Forelimb muscle (tissue), 1 donor: ENCODE measurements at places on chromosomes 3 and 15. TPM values are rescaled to one million over a fixed set of nuclear protein-coding genes. Genes with fewer than 3 reads are reported as not detected.

- no peak for DNase-seq
These were observed 387.9 kb downstream of the RBMS3 start for GRCh38 chr3:29668728-29669127.

GRCh38 chr3:136207489-136208115 is 11.5 kb upstream of the MSL2 start:
- no peak for DNase-seq

GRCh38 chr15:68232937-68233336 is 3.4 kb upstream of the CLN6 start:
- no peak for DNase-seq

DNA sequence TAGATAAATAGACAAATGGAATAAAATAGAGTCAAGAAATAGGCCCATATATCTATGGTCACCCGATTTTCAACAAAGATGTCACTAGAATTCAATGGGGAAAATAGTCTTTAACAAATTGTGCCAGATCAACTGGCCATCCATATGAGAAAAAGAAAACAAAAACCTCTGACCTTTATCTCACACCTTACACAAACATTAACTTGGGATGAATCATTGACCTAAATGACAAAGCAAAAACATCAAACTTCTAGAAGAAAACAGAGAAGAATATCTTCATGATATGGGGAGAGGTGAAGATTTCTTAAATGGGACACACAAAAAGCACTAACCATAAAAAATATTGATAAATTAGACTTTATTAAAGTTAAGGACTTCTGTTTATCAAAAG is 31.9 kb downstream of the ITGA11 start:
- DNase-seq, result no peak

The ALDH1L1 gene
- polyA plus RNA-seq, result 0.22 TPM

The ZBED2 gene
- not detected for polyA plus RNA-seq

The C15orf62 gene
- 1.9 TPM for polyA plus RNA-seq
